ENCODE measurements at places on chromosomes 1 and 21.
A peak's percentile ranks its signal among the peaks of the same experiment; 100 is the strongest.

DNA sequence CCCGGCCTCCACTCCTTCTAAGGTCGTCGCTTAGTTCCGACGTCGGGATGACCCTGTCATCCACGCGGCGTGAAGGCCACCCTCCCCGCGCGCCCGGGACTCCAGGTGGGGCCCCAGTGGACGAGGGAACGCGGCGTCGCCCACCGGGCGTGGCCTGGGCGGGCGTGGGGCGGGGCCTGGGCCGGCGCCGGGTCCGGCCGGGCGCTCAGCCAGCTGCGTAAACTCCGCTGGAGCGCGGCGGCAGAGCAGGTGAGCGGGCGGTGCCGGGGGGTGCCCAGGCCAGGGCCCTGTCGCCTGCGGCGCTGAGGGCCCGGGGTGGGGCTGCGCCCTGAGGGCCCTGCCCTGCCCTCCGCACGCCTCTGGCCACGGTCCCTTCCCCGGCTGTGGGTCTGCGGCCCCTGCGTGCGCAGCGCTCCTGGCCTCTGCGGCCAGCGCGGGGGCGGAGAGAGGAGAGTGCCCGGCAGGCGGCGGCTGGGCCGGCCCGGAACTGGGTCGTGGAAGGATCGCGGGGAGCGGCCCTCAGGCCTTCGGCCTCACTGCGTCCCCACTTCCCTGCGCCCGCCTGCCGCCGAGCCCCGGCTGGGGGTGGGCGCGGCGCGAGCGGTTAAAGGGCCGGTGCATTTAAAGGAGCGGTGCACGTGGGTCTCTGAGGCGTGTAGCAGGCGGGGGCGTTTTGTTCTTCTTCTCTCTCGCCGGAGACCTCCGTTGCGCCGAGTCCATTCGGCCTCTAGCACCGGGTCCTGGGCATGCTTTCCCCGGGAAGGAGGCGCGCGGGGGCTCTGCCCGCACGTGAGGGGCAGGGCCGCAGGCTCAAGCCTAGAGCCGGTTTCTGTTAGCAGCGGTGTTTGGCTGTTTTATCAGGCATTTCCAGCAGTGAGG lies at the start of gene PSEN2:
PSEN2 (plus strand) TSS at position 216 of the 879 bp plus-strand sequence. CDS start 11,292 bp downstream, outside the sequence.
- peak; percentile 40 for DNase-seq

- DNase-seq = no peak
Measured at GRCh38 chr1:81314513-81315233, 486.1 kb upstream of the ADGRL2 start.

DNA sequence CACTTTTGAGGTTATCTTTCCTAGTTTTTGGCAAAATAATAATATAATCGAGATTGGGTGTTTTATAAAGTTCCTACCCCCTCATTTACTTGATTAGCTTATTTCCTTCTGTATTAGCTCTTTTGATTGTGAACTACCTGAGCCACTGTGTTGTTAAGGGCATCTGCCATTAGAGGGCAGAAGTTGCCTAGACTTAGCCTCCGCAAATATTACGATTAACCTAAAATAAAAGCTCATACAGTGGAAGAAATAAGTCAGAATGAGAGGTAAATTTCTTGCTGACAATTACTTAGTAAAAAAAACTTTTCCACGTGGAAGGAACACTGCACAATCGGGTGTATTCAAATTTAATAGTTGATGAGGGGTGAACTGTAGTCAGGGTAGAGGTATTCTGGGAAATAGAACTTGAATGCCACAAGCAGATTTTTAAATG lies 2.3 kb downstream of the H3-3A start:
- peak; percentile 32 for DNase-seq

GRCh38 chr1:228228601-228229074 lies 20.8 kb downstream of the OBSCN start:
- no peak for DNase-seq

- DNase-seq = no peak
Measured at GRCh38 chr1:52393174-52393573, 11.0 kb downstream of the ORC1 start.

DNA sequence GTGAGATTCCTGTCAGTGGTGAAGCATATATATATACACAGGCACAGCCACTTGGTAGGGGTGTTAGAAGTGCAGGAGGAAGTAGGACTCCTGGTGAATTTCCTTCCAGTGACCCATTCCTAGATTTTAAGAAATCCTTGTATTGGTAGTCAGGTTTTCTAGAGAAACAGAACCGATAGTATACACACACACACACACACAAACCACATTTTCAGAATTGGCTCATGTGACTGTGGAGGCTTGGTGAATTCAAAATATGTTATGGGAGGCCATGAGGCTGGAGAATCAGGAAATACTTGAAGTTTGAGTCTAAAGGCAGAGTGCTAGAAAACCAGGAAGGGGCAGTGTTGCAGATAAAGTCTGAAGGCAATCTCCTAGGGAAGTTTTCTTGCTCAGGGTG lies 114.2 kb downstream of the FCRL5 start:
- no peak for DNase-seq

DNA sequence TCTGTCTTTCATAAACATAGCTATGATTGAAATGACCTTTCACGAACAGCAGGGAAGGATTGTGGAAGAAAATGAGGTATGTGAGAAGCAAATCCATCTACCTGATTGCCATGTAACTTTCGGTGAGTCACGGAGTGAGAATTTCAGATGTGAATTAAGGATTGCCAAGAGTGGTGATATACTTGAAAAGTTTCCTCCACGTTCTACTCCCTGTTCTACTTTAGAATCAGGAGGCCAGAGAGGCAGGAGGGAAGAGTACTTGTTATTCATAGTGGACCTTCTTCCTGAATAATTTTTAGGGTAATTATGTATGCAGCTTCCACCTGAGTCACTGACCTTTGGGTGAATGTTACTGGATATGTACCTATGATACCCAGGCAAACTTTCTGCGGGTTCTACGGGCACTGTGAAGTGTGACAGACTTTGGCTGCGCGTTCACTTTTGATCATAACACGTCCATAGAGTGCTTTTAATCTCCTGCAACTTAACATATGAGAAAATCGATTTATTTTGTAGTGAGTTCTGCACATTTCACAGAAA lies 2.6 kb upstream of the KCNE1 start:
- DNase-seq = no peak

DNA sequence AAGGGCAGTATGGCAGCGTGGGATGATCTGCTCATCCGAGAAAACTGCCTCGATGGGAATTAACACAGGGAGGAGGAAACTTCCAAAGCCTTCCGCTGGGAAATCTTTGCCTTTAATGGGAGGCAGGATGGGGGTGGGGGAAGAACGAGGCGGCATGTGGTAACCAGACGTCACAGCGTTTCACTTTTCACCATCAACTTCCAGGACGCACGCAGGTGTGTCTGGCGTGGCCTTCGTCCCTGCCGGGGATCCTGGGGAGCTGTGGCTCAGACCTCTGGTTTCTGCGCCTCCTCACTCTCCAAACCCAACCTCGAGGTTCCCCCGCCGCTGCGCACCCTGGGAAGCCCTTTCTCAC lies 282 bp downstream of the RSPH1 start:
- DNase-seq = peak; percentile 73

DNA sequence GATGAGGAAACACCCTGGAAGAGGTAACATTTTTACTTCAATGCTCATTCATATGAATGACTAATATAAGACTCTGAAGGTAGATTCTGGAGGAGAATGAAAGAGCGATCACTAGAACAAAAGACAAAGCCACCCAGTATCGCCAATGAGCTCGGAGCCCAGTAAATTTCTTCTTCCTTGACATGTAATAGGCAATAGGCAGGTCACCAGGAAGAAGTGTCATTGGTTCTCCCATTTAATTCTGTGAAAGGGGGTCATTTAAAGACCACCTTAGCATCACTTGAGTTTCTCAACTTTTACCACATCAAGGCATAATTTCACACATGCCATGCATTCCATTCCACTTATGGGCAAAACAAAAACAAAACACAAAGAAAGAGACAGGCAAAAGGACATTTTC lies 7.9 kb downstream of the TNFSF18 start:
- no peak for DNase-seq

DNA sequence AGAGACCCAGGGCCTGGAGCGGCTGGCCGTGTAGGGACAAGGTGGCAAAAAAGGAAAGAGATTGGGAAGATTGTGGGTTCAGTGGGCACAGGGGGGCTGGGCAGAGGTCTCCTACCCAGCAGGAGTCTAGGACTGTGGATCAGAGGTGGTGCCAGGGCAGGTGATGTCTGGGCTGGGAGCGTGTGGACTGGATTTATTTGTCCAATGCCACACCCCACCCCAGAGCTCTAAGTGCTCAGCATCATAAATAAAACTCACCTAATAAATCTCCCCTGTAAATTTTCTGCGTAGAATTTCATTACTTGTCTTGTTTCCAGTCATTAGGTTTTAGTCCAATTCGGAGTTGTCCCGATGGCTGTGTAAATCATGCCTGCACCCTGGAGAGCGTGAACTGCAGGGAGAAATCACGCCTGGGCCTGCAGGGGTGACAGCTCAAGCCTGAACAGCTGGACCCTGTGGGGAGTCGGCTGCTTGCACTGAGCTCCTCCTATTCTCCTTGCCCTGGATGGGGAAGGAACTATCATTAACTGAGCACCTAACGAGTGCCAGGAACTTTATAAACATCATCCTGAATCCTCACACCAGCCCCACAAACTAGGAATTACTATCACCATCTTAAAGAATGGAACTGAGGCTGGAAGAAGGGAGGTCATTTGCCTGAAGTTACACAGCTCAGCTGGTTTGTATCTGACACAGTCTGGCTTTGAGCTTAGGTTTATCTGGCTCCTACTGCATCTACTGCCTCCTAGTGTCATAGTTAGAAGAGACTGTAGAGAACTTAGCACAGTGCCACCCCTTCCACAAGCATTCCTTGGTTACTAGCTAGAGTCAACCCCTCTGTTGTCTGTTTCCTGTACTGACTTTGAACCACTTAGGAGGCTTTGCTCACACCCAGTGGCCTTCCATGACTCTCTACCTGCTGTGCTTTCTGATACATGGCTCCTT lies 25.0 kb upstream of the POU3F1 start:
- DNase-seq = no peak

DNA sequence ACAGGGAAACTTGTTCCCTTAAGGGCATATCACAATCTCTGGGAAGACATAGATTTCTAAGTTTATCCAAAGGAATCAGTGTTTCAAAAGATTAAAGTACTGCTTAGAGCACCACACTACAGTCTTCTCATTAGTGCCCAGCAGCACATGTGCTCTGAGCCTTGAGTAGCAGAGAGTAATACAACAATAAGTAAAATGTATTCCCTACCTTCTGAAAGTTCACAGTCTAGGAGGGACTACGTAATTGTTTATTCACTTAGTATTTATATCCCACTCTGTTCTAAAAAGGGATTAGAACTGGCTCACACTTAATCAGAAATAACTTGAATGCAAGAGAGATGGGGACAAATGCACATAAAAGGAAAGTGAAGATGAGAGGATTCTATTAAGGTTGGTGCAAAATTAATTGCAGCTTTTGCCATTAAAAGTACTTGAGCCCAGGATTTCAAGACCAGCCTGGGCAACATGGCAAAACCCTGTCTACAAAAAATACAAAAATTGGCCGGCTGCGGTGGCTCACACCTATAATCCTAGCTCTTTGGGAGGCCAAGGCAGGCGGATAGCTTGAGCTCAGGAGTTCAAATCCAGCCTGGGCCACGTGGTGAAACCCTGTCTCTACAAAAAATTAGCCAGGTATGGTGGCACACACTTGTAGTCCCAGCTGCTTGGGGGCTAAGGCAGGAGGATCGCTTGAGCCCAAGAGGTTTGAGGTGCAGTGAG lies 9.0 kb downstream of the SYNC start:
- no peak for DNase-seq

DNA sequence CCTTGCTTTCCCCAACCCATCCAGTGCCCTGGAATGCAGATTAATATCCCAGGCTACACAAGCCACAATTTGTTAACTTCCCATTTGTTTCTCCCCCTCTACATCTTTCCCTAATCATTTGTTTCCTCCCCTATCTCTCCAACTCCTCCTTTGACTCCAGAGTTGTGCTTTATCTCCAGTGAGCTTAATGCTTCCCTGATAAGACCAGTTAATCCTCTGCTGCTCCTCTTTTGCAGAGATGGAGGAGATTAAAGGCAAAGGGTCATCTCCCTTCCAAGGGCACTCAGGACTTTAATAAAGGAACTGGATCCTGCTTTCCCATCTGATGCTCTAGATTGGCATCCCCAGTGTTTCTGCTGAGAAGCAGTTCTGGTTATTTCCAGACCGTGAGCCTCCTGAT lies 7.1 kb downstream of the FAM78B start:
- no peak for DNase-seq

GRCh38 chr1:229273507-229274232 lies 2.8 kb downstream of the RAB4A start:
- no peak for DNase-seq

GRCh38 chr1:164695956-164696665 lies 137.1 kb downstream of the PBX1 start:
- DNase-seq = no peak

DNA sequence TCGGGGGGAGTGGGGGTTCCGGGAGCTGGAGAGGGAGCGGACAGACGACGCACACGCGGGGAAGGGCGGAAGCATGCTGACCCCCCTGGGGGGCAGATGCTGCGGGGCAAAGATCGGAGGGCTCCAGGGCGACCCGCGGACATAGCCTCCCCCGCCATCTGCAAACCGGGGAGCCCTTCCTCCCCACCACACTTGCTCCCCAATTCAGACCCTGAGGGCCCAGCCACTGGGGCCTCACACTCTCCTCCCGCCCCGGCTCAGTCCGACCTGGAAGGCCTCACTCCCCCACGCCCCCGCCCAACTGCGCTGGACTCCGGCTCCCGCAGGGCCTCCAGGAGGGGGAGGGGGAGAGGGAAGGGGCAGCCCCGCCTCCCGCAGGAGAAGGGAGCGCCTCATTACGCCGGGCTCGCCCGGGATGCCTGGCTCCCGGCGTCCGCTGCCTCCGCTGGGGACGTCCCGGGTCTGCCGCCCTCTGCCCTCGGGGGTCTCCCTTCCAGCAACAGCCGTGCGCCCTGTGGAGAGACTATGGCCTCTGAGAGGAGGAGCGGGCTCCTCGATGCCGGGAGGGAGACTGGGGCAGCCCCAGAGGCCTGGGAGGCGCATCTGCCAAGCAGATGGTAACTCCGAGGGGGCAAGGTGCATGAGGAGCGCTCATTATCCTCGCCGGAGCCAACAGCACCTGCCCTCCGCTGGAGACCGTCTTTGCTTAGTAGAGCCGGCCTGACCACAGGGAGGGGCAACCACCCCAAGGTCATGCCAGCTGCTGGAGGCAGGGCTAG lies 636 bp upstream of the CAMK2N1 start:
- peak; percentile 92 for DNase-seq

DNA sequence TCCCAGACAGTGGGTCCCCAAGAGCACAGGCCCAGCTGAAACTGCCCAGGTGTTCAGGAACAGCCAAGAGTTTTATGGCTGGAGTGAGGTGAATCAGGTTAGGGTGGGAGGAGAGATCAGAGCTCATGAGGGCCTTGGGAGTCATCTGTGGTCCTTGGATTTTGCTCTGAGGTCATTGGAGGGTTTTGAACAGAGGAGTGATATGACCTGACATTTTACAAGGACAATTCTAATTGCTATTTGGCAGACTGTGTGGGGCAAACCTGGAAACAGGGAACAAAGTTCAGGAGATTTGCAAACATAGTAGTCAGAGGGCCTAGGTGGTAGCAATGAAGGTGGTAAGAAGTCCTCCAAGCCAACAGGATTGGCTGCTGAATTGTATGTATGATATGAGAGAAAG lies 31.1 kb upstream of the LRRN2 start:
- no peak for DNase-seq
